ELR (cell line): ENCODE measurements at places on chromosomes 3 and 15.

DNA sequence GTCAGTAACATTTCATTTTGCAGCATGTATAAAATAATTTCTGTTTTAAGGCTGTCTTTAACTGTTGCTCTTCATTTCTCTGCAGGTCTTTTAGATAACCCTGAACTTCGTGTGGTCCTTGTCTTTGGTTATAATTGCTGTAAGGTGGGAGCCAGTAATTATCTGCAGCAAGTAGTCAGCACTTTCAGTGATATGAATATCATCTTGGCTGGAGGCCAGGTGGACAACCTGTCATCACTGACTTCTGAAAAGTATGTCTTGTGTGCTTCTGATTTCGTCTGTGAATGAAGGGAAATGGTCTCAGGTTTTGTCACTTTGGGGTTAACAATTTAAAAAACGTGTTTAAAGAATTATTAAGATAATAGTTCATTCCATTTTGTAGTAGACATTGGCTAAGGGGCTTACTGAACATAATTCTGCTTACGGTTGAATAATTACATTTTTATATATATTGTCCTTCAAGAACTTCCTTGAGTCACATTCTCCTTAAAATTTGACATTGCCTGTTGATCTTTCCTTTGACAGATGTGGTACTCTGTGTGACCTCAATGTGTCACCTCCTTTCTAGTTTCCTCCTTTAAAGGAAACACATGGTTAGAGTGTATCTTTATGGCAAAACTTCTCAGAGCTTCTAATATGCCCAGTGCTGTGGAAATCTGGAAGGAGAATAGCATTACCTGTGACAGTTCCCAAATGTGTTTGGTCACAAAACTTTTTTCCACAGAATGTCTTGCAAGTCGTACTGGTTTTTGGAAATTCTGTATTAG is 26.3 kb downstream of the FBXO22 start:
- DNase-seq = no peak

GRCh38 chr15:92922418-92923002 is 22.4 kb downstream of the CHD2 start:
- no peak for DNase-seq

GRCh38 chr15:95059346-95059905 is 828.1 kb downstream of the MCTP2 start:
- no peak for DNase-seq

GRCh38 chr3:164476631-164477030 is 601.7 kb downstream of the SI start:
- peak; percentile 48 for DNase-seq

DNA sequence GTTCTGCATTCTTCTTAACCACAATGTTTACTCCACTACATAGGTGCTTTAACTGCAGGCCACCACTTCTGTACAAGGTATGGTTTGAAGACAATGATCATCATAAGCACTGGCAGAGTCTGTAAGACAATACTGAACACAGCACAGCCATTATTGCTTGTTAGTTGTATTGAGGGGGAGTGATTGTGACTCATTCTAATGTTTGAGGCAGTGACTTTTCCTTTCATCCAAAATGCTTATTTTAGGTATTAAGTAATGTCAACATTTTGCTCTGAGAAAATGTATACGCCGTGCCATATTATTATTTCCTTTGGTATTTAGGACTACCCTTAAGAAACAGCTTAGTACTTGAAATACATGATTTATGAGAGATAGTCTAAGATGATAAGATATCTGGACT is 618.2 kb upstream of the ZNF717 start:
- DNase-seq = peak; percentile 37

DNA sequence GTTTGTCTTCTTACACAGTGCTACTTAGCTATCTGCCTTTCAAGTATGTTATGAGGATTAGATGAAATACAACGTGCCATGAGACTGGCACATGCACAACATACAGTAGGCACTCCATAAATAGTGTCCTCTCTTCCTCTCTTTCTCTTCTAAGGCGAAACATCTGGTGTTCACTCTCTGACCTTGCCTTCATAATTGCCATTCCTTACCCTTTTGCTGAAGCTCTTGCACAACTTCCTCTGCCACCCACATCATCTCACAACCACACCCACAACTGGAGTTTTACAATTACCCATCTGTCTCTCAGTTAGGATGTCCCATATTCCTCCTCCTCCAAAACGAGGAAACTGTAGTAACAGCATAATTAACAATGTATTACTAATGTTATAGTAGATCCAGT is 26.4 kb upstream of the ACP3 start:
- peak; percentile 33 for DNase-seq

- no peak for DNase-seq
Measured at GRCh38 chr3:30686799-30687198, 80.4 kb downstream of the TGFBR2 start.

GRCh38 chr3:39291903-39292329 is 12.1 kb upstream of the CX3CR1 start:
- peak; percentile 66 for DNase-seq

DNA sequence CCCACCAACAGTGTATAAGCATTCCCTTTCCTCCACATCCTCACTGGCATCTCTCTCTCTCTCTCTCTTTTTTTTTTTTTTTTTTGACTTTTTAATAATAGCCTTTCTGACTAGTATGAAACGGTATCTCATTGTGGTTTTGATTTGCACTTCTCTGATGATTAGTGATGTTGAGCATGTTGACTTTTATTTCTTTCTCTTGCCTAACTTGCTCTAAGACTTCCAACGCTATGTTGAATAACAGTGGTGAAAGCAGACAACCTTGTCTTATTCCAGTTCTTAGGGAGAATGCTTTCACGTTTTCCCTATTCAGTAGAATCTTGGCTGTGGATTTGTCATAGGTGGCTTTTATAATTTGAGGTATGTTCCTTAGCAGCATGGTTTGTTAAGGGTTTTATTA is 249.4 kb upstream of the MDFIC2 start:
- DNase-seq = no peak

DNA sequence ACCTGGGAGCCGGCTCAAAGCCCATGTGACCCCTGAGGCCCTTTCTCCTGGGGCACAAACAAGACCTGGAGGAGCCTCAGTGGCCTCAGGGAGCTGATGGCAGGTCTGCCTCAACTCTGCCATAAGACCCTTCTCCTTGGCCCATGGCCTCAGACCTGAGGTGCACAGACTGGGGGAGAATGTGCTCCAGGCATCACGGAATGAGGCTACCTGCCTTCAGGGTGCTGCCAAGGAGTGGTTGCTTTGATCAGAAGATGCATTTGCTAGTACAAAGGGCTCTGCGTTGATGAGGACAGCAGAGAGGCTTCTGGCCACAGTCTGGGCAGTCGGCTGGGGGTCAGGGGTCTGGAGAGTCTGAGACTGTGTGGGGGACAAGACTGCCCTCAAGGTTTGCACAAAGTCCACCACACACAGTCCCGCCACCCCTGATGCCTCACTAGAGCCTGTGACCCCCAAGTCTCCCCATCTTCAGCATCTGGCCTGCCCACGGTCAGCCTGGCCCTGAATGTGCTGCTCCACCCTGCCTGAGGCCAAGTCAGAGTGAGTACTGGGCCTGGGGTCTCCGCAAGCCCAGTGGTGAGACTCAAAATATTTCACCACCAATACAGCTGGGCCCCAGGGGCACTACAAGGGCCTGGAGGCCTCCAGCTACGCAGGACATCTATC is 26.6 kb downstream of the ALDH1L1 start:
- no peak for DNase-seq

DNA sequence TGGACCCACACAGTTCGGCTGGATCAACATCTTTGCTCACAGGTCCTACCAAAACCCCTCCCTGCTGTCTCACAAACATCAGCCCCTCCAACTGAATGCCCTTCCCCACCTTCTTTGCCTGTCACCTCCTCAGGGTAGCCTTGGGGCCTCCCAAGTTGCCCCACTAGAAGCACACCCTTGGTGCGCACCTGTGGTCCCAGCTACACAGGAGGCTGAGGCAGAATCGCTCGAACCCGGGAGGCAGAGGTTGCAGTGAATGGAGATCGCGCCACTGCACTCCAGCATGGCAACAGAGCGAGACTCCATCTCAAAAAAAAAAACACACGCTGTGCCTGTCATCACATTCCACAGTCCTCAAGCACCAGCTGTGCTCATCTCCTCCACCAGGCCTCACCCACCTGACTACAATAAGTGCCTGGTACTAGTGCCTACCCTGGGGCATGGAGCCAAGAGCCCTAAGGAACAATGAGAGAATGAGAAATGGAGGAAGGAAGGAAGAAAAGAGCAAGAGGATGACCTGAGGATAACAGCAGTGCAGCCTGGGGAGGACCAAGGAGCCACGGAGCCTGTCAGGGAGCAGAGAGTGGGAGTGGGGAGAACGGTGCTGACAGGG is 26.0 kb downstream of the RPN1 start:
- DNase-seq = no peak

GRCh38 chr3:140904521-140904920 is 37.1 kb upstream of the SLC25A36 start:
- DNase-seq = no peak

- no peak for DNase-seq
Measured at GRCh38 chr3:190105876-190106275, 14.8 kb downstream of the P3H2 start.

GRCh38 chr3:167520266-167521005 is 46.6 kb upstream of the SERPINI2 start:
- no peak for DNase-seq

DNA sequence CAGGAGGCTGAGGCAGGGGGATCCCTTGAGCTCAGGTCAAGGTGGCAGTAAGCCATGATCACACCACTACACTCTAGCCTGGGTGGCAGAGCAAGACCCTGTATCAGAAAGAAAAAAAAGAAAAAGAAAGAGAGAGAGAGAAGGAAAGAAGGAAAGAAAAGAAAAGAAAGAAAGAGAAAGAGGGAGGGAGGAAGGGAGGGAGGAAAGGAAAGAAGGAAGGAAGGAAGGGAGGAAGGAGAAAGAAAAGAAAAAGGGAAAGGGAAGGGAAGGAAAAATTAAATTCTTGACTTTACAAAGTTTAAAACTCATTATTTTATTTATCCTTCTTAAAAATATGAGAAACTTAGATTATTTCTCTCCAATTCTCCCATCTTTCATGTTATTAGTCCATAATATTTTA is 17.1 kb upstream of the IDH2 start:
- no peak for DNase-seq

GRCh38 chr15:93210995-93211394 is 122.0 kb upstream of the RGMA start:
- peak; percentile 0 for DNase-seq
